Caco-2 (cell line): ENCODE measurements at places on chromosomes 7 and 10.

DNA sequence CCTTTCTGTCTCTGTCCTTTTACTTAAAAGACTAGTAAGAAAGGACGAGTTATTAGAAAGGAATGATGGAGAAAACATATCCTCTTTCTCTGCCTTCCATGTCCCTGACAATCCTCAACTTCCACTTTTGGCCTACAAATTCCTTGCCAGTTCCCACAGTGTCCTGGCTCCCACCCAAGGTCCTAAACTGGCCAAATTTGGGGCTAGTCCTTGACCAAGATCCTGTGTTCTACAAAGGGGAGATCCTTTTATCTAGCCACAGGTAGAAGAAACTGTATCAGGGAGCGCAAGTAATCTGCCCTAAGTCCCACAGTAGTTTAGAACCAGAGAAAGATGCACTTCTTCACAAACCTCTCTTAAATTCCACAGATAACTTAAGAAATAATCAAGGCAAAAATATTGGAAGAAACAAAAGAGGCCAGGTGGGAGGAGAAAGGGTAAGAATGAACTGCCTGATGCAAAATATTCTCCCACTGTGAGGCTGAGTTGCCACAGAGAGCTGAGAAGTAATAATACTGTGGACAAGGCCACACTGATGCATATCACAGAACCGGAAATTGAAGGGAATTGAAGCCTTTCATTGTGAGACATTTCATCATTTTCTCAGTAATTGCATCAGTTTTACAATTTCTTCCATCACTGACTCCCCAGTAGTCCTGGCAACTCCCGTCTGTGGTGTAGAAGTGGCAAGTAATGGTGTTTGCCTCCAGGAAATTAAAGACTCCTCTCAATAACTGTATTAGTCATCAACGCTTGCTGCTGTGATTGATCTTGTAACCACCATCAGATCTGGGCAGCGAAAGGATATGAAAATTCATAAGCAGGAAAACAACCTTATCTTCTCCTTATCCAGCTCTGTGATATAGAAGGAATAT, 47.2 kb downstream of the DNAJC12 start:
- H3K27me3 ChIP-seq, result no peaks in the 10 kb centered on the region
- no peaks in the 10 kb centered on the region for H3K4me1 ChIP-seq
- DNase-seq, result no peak
- no peaks in the 10 kb centered on the region for H3K36me3 ChIP-seq
- H3K4me3 ChIP-seq, result no peak overlapping the region
- H3K27ac ChIP-seq, result no peak overlapping the region

DNA sequence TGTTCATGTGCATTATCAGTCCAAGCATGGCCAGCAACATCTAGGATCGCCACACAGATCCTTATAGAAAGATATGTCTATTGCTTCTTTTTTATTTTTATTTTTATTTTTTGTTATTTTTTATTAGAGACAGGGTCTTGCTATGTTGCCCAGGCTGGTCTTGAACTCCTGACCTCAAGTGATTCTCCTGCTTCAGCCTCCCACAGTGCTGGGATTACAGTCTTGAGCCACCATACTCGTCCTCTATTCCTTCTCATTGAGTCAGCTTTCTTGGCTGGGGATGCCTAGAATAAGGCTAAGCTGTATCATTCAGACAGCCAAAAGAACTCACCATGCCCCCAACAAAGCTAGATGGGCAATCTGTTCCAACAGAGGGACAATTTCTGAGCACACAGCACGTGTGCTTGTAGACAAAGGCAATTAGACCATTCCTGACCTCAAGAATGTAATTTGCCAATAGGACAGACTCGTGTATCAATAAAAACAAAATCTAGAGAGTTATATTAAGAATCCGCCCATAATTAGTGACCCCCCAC, 264.0 kb upstream of the NEBL start:
- H3K36me3 ChIP-seq, result no peaks in the 10 kb centered on the region
- no peaks in the 10 kb centered on the region for H3K27me3 ChIP-seq
- no peak overlapping the region for H3K4me3 ChIP-seq
- peak overlapping the region; percentile 66 for H3K27ac ChIP-seq
- peaks cover 60% of the 10 kb centered on the region for H3K4me1 ChIP-seq

GRCh38 chr10:96831867-96832720, at the start of gene LCOR:
Gene LCOR, plus strand, starts transcription at chr10:96832298. Its CDS starts 116,760 bp downstream, at chr10:96949058.
- peak within 1 kb of the TSS; percentile 94 for H3K27ac ChIP-seq
- DNase-seq, result peak; percentile 93
- no peaks in the 10 kb centered on the region for H3K27me3 ChIP-seq

DNA sequence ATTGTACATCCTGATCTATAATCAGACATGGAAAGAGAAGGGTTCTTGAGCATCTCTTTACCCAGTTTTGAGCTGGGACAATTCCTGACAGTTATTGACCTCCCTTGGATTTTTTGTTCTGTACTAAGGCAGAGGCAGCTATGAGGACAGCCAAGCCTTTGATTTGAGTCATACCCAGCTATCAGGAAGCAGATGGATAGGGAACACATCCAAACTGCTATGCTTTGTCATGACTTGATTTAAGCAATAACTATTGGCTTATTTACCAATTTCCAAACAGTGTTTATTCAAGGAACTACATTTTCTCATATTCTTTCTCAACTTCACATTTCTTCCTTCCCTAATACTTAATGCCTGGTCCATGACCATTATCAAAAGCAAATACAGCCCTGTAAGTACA, 396.4 kb upstream of the STEAP1 start:
- no peaks in the 10 kb centered on the region for H3K4me1 ChIP-seq
- no peaks in the 10 kb centered on the region for H3K36me3 ChIP-seq
- no peak overlapping the region for H3K4me3 ChIP-seq
- H3K27ac ChIP-seq, result no peak overlapping the region
- no peak for DNase-seq

DNA sequence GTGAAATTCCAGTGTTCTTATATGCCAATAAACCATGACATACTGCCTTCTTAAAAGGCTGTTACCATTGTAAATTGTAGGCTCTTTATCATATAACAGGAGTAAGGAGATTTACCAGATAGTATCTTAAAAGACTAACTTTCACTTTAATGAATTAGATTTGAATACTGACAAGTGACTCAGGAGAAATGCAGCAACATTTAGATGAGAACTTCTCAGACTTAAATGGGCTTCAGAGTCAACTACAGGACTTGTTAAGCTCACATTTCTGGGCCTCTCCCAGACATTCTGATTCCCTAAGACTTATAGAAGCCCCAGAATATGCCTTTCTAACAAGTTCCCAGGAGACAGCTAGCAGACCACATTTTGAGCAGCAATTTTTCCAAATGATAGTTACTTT, 466.3 kb downstream of the ARL4A start:
- H3K4me3 ChIP-seq, result no peak overlapping the region
- H3K27ac ChIP-seq, result no peak overlapping the region
- 0 out of 2 replicates have a peak, but pooled peaks cover 4% of the 10 kb centered on the region for H3K4me1 ChIP-seq
- no peaks in the 10 kb centered on the region for H3K36me3 ChIP-seq
- H3K27me3 ChIP-seq, result no peaks in the 10 kb centered on the region
- DNase-seq, result no peak

DNA sequence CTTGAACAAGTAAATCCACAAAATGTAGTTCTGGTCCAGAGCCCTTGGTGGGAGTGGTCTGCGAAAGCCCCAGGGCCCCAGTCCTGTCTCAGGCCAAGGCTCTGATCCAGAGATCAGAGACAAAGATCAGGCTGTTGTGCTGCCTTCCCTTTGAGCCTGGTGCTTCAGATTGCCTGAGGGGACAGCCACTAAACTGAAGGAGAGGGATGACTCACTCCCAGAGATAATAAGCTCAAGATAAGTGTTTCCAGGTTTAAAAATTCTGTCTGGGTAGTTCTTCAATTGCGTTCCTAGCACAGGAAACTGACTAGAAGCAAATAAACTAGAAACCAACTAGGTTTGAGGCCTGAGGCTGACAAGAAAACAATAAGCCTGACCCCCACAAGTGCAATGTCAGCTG, 190.2 kb downstream of the RAMP3 start:
- peaks cover 13% of the 10 kb centered on the region for H3K4me1 ChIP-seq
- DNase-seq, result peak; percentile 62
- no peaks in the 10 kb centered on the region for H3K27me3 ChIP-seq
- H3K4me3 ChIP-seq, result no peak overlapping the region
- no peaks in the 10 kb centered on the region for H3K36me3 ChIP-seq

DNA sequence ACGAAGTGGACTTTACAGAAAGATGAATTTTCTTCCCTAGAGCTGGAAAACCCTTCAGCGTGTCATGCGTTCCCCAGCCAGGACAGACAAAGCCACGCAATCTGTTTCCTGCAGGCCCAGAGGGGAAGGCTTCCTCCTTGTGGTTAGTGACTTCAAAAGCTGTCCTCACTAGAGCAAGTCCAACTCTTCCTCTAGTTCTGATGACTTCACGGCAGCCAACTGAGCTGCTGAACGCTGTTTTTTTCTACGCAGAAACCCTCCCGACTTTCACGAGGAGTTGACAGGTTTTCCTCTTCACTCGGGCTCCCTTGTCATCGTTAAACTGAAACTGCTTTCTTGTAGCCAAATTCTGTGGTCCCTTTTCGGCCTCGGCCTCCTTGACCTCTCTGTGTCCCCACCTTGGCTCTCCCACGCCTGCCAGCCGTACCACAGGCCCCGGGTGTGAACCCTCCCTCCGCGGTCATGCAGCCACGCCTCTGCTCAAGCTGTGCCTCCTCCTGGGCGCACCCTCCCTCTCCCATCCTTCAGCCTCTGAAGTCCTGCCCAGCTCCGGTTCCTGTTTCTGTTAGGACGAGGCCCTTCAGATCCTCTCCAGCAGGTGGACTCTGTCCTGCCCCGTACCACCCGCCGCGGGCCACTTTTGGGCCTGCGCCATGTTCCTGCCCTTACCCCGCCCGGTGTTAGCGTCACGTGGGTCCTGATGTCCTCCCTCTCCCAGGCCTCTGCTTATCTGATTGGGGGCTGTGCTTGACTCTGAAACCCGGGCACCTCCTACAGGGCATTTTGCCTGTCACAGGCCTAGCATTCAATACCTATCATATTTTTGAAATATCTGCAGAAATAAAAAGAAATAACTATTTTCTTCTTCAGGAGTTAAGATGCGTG, 39.3 kb downstream of the CUX1 start:
- no peak for DNase-seq
- H3K36me3 ChIP-seq, result no peaks in the 10 kb centered on the region
- no peaks in the 10 kb centered on the region for H3K27me3 ChIP-seq
- peaks cover 9% of the 10 kb centered on the region; the same call in 1 of the 2 replicates for H3K4me1 ChIP-seq

DNA sequence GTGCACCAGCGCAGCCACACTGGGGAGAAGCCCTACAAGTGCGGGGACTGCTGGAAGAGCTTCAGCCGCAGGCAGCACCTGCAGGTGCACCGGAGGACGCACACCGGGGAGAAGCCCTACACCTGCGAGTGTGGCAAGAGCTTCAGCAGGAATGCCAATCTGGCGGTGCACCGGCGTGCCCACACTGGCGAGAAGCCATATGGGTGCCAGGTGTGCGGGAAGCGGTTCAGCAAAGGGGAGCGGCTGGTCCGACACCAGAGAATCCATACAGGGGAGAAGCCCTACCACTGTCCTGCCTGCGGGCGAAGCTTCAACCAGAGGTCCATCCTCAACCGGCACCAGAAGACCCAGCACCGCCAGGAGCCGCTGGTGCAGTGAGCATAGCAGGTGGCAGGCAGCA, 12.9 kb downstream of the ZSCAN25 start:
- DNase-seq, result no peak
- H3K4me3 ChIP-seq, result no peak overlapping the region
- H3K27ac ChIP-seq, result no peak overlapping the region
- no peaks in the 10 kb centered on the region for H3K4me1 ChIP-seq

- H3K36me3 ChIP-seq, result no peaks in the 10 kb centered on the region
- H3K27me3 ChIP-seq, result no peaks in the 10 kb centered on the region
- H3K4me1 ChIP-seq, result no peaks in the 10 kb centered on the region
- H3K27ac ChIP-seq, result no peak overlapping the region
- H3K4me3 ChIP-seq, result no peak overlapping the region
Observed at GRCh38 chr7:40611095-40611871, 476.5 kb downstream of the SUGCT start.

- H3K27me3 ChIP-seq, result no peaks in the 10 kb centered on the region
- H3K27ac ChIP-seq, result no peak overlapping the region
Observed at GRCh38 chr7:37128327-37129034, 320.2 kb downstream of the ELMO1 start.

GRCh38 chr10:81680359-81680758, 194.6 kb upstream of the NRG3 start:
- no peaks in the 10 kb centered on the region for H3K4me1 ChIP-seq
- H3K27me3 ChIP-seq, result no peaks in the 10 kb centered on the region
- no peak overlapping the region for H3K27ac ChIP-seq
- DNase-seq, result no peak
- H3K36me3 ChIP-seq, result no peaks in the 10 kb centered on the region
- H3K4me3 ChIP-seq, result no peak overlapping the region
